Fibroblast of skin of right quadriceps (primary cell): ENCODE measurements at places on chromosomes 1 and 21.

DNA sequence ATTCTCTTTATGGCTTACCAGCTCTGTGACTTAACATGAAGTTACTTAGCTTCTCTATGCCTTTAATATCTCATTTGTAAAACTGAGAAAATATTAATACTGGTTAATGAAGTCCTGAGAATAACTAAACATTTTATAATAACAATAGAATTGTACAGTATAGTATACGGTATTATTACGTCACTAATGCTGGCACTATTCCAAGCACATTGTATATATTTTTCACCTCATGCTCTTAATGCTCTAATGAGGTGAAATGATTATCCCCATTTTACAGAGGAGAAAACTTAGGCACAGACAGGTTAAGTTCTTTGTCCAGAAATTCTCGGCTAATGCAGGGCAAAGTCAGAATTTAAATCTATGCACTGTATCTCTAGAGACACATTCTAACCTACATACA, 856 bp downstream of the OR6K3 start:
- no peak for DNase-seq

DNA sequence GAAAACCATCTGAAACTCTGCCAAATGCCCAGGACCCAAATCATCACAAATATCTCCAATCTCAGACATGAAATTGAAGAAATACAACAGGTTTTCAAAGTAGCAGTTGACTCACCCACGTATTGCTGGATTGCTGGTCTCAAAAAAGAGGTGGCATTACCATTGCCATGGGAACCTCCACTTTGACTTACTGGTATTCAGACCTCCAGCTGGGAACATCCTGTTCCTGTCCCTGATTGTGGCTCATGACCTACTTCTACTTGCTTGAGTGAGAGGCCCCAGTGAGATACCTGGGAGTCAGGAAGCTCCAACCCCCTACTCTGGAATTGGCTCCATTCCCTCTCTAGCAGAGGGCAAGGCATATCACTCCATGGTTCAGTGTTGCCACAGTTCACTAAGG, 64.6 kb downstream of the NMNAT2 start:
- DNase-seq, result no peak

- DNase-seq, result no peak
These were observed 102.3 kb downstream of the RPE65 start for GRCh38 chr1:68347415-68347814.

DNA sequence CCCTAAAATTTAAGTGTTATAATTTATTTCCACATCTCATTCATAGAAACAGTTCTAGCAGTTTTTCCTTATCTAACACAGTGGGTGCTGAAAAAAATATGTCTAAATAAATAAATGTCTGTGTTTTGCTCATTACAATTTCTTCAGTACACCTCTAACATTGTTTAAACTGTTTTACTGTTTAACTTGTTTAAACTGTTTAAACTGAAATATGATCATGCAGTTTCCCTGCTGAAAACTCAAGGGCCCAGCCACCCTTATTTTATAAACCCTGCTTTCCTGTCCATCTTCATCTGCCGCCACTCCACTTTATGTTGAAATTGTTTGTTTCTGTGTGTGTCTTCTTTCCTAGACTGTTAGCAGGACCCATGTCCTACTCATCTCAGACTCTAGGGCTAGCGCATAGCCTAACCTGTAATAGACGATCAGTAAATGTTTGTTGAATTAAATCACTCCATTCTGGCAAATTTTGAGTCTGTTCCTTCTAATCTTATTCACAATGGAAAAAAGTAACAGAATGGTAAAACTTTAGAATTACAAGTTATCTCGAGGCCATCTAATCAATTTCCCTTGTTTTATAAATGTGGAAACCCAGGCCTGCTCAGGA, 9.4 kb upstream of the PIK3C2B start:
- no peak for DNase-seq

- DNase-seq, result no peak
These were observed 25.3 kb downstream of the PTP4A2 start for GRCh38 chr1:31912839-31913239.
